ENCODE measurements at places on chromosomes 16 and 17.

GRCh38 chr17:70881093-70881492 is 711.8 kb downstream of the KCNJ2 start:
- DNase-seq, result no peak

- no peak for DNase-seq
These were observed 15.3 kb downstream of the VPS53 start for GRCh38 chr17:699345-699744.

GRCh38 chr16:13032911-13033310 is 131.5 kb downstream of the SHISA9 start:
- no peak for DNase-seq

DNA sequence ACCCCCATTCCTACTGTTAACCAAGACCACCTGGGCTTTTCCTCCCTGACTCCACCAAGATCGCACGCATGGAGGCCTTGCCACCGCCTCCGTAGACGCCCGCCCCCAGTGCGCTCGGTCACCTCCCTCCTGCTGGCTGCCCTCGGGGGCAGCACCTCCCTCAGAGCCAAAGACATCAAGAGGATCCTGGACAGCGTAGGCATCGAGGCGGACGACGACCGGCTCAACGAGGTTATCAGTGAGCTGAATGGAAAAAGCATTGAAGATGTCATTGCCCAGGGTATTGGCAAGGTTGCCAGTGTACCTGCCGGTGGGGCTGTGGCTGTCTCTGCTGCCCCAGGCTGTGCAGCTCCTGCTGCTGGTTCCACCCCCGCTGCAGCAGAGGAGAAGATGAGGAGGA is 1.2 kb downstream of the EFCAB3 start:
- no peak for DNase-seq

DNA sequence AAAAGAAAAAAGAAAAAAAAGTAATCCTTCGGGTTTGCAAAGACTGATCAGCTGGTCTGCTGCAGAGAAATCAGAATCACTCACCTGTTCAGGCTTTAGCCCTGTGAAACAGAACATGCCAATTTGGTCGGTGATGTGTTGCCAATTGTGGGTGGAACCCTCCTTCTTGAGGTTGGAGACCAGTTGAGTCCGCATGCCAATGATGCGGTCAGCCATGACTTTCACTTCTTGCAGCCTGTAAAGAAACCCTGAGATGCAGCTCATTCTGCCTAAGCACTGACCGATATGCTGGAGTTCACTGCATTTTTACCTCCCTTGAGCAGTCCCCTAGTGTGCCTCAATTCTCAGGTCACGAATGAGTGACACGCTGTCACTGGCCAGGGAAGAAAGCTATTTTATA is 24.8 kb upstream of the SLC38A7 start:
- DNase-seq, result no peak

Measured in hematopoietic multipotent progenitor cell treated with erythropoietin and hydrocortisone succinate and interleukin-3 and kit ligand, for 6 days (in vitro differentiated cells).